ENCODE measurements at places on chromosomes 3 and 15.

DNA sequence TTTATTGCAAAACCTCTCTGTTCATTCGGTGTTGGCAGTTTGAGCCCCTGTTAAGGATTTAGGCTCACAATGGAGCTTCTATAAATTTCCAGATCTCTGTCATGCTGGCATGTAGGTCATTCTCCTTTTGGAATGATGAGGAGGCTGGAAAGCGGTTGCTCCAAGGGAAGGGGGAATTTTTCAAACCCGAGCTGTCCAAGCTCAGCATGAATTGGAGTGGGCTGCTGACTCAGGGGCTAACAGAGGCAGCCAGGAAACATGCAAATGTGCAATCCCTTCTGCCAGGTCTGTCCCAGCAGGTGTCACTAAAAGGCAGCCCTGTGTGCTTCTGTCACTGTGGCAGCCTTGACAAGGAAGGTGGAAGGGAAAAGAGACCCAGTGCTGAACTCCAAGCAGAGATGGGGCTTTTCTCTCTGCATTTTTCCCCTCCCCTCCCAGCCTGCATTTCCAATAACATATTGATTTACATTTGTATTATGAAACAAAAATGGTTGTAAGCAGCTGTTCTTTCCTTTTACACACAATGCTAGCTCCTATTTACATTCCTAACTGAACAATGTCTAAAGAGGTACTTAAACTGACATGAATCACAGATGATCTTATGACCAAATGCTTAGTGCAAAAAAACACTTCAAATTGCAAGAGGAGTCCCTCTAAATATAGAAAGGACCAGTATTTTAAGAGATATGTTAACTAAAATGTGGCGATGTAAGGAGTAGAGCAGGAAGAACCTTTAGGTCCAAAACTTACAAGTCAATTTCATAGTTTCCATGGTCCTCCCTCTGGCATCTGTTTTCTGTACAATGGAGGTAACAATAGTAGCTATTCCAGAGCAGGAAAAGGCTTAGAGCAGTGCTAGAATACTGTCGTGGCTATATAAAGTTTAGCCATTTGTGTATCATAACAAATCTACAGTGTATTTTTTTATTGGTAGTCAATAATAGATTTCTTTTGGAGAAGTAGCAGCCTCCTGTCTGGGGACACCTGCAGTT is 84.5 kb upstream of the ATP10A start:
- peak; percentile 7 for DNase-seq

DNA sequence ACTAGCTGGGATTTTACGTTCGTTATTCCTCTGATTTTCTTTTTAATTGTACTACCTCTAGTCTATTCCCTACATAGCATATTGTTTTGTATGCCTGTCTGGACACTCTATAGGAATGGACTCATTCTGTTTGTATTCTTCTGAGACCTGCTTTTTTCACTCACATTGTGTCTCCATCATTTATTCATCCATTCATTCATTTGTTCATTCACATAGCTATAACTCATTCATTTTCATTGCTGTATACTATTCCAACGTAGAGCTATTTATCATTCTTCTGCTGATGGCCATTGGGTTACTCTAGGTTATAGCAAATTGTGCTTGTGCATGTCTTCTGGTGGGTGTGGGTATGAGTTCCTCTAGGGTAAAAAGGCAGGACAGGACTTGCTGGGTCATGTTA is 74.0 kb upstream of the SLC6A6 start:
- no peak for DNase-seq

GRCh38 chr3:45878124-45878523 is 8.2 kb upstream of the CCR9 start:
- no peak for DNase-seq

DNA sequence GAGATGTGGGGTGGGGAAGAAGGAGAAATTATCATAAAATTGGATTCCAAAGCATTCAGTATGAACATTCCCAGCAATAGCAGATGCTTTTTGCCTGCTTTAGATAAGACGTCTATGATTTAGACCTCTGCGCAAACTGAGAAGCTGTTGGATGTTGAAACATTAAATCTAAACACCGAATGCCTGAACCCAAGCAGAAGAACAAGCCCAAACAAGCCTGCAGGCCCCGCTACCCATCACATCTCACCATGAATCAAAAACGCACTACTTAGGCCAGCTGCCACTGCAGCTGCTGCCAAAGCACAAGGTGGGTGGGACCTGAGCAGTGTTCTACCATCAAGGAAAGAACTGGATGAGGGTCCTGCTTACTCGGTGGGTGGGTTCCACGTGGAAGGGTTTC is 24.4 kb upstream of the THBS1 start:
- DNase-seq, result peak; percentile 98

DNA sequence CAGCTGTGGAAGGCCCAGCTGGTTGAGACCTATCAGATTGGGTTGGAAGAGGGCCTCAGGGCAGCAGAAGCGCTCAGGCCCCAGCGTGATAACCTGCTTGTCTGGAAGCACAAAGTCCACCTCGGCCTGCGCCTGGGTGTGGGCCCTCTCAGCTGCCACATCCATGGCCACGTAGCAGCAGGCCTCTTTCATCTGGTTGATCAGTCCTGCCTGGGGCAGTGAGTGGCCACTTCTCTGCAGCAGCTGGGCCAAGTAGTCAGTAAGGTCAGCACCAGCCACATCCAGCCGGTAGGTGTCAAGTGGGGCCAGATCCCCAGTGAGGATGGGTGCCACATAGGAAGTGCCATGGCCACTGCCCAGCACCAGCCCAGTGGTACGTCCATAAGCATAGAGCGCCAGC is 3.9 kb upstream of the CAMKV start:
- DNase-seq, result no peak

- no peak for DNase-seq
Observed at GRCh38 chr3:190301591-190301990, 20.7 kb downstream of the CLDN1 start.

- no peak for DNase-seq
Observed at GRCh38 chr3:173826901-173827609, 429.5 kb downstream of the NLGN1 start.

DNA sequence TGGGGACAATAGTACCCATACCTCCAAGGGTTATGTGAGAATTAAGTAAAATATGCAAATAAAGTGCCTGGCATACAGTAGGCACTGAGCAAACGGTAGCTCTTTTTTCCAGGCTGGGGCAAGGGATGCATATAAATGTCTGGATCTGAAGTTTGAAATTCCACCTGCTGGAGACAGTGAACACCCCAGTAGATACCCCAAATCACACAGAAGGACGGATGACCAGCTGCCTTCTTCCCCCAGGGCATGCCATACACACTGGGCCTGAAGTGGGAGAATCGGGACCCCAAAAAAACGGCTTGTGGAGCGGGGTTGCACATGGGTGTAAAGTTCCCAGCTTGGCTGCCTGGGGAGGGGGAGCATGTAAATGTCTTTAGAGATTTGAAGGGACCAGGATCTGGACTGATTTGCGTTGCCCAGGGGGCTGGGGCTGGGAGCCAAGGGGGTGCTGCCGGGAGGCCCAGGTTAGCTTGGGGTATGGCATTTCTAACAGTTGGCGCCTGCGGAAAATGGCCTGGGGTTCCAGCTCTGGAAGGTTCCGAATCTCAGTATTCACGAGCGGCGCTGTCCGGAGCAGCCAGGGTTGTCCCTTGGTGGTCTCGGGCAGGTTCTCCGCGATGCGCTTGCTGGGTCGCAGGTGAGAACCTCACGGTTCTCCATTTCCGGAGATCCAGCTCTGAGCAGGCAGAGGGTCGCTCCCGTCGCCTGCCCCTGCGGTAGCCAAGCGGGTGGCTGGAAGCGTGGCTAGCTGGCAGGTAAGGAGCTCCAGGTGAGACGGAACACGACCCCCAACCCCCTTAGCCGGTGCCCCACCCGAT is 42.6 kb upstream of the POLG start:
- no peak for DNase-seq

GRCh38 chr15:91688811-91689210 is 164.7 kb upstream of the SLCO3A1 start:
- DNase-seq, result peak; percentile 73

- DNase-seq, result no peak
Observed at GRCh38 chr3:430186-430585, 233.6 kb downstream of the CHL1 start.

DNA sequence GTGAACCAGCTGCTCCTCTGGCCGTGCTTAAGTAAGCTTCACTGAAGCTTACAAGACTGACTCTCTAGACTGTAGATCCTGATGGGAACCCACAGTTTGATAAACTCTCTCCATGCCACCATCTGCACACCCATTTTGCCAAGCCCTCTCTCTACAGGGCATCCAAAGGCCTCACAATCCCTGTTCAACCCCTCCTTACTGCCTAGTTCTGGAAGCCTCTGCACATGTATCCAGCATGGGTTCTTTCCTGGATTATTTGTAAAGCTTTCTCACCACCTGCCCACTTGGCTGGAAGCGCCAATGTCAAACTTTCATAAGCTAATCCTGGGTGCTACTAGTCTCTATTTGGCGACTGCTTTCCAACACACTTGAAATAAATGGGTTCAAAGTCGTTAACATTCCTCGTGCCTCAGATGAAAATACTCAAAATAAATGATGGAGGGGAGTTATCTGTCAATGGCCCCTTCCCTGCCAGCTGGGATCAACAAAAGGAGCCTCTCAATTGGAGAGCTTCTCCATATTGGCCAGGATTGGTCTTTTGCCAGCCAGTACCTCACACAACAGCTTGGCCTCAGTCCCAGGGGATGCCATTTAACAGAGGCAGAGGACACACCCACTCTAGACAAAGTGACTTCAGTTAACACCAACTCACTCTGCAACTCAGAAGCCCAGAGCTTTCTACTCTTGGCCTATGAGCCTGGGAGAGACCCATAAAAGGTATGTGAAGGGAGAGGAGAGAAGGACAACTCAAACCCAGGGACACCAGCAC is 48.1 kb downstream of the SH3BP5 start:
- DNase-seq, result peak; percentile 90

DNA sequence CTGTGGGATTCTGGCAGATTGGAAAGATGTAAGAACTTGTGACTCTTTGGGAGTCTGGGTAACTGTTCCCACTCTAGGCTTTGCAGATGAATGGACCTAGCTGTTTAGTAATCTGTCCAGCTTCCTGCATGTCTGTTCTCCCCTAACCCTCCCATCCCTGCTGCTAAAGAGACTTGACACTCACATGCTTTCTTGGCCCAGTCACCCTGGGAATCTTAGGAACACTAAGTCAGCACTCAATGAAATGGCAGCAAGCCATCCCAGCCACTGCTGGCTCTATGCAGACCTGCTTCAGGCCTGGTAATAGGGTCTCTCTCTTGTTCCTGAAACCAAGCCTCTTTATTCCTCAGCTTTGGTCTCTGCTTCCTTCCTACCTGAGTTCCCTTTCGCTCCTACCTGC is 63.7 kb upstream of the THSD4 start:
- no peak for DNase-seq

DNA sequence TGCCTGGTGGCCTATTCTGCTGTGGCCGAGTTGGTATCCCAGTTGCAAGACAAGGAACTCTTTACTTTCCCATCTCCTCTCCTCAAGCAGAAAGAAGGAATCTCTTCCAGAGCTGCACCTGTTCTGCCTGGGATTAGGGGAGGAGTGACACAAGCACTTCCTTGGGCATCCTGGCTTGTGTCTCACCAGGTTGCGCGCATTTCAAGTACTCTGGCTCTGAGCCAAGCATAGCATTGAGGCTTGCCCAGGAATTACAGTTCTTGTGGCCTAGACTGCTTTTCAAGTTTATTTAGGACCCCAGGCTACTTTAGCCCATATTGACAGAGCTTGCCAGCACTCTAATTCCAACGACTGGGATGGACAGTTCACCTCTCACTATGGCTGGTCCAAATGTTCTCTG is 150.5 kb downstream of the RSRC1 start:
- DNase-seq, result peak; percentile 64

- DNase-seq, result no peak
Observed at GRCh38 chr3:167559924-167560323, 86.1 kb upstream of the SERPINI2 start.

- peak; percentile 78 for DNase-seq
Observed at GRCh38 chr3:112136959-112137693, 4.1 kb upstream of the GCSAM start.
